ENCODE measurements at places on chromosomes 7 and 10.

DNA sequence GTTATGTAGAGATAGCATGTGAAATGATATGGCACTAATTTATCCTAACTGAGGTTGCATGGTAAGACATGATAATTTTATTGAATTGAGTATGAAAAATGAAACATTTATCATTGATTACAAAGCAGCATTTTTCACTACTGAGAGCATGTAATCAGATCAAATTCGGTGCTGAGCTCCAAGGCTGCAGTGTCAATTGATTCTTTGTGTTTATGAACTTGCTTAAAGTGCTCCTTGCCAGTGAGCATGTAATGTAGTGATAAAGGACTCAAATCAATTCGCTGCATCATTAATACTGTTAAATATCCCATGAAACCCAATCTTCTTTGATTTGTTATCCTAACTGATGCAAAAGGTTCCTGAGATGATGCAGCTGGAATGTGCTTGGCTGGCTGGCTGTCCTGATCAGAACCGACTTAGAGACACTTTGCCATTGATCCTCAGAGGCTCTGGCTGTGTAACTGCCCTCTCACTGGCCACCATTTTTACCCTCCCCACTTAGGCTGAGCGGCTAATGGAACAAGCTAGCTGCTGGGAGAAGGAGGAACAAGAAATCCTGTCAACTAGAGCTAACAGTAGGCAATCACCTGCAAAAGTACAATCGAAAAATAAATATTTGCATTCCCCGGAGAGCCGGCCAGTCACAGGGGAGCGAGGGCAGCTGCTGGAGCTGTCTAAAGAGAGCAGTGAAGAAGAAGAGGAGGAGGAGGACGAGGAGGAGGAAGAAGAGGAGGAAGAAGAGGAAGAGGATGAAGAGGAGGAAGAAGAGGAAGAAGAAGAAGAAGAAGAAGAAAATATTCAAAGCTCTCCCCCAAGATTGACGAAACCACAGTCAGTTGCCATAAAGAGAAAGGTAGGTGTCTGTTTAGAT, 89.8 kb upstream of the SAMD8 start:
- no peak for DNase-seq

DNA sequence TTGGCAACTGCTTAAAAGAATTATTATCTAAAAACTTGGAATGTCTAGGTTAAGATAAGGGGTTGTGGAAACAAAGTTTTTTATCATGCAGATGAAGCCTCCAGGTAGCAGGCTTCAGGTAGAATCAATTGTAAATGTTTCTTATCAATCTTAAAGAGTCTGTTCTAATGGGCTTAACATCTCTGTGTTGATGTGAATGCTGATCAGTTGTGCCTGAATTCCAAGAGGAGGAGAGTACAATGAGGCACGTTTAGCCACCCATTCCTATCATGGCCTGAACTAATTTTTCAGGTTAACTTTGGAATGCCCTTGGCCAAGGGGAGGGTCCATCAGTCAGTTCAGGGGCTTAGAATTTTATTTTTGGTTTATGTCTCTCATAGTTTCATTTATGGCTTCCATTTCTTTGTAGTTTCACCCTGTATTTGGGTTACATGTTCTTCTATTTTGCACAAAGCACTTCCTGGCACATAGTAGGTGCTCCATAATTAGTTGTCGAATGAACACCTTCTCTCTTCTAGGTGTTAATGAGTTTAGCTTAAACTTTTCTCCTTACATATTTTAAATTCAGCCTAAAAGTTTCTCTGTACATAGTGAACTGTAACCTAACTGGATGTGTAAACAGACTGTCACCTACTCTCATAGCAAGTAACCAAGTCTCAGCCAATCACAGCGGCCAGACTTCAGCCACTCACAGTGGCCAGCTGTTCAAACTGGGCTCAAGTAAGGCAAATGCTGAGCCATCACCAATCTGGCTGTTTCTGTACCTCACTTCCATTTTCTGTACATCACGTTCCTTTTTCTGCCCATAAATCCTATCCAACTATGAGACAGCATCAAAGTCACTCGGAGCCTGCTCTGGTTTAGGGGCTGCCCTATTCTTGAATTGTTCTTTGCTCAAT, 34.7 kb downstream of the ALOX5 start:
- DNase-seq: no peak

GRCh38 chr7:98225913-98226614, 14.8 kb downstream of the BHLHA15 start:
- DNase-seq: no peak

DNA sequence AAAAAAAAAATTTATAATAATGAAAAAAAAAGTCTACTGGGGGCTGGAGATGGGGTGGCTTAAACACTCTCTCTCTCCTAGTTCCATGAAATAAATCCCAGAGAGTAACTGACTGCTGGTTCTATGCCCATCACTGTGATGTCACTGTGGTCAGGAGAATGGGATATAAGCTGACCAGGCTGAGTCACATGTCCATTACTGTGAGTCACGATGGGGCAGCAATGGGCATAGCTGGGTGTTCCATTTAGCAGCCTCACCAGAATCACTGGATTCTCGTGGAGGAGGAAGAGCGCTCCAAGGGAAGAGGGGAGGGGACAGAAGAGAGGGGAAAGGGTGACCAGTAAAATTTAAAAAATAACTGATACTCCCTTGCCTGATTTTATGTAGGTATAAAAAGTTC, 37.1 kb downstream of the MASTL start:
- no peak for DNase-seq

- DNase-seq: no peak
These were observed 100.9 kb upstream of the SORCS3 start for GRCh38 chr10:104540181-104540580.

- DNase-seq: no peak
These were observed 225.0 kb downstream of the CTNNA3 start for GRCh38 chr10:67471022-67471421.

DNA sequence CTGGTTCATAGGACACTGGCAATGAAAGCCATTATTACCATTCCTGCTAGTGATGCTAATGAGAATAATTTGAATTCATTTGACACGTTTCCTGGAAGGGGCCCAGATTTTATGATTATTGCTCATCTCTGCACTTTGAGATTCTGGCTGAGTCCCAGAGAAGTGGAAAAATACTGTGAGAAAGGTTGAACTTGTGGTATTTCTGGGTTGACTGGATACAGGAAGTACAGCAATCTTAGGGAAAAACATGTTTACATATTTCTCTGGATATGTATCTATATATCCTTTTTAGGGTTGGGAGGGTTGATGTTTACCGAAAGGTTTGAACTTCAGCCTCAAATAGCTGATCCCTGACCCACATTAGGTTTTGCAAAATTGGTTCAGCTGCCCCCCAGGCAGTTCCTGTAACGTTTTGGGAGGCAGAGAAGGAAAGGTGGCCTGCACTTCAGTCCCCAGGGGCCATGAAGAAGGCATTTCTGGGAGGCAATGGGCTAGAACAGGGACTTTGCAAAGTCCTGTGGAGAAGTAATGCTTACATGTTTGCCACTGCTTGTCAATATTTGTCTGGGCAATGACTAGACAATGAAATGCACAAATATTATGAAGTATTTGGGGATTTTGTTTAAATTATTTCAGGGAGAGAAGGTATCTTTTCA, 253.7 kb upstream of the PITRM1 start:
- DNase-seq: no peak

GRCh38 chr7:5421714-5422395, 1.8 kb downstream of the TNRC18 start:
- DNase-seq: no peak

- DNase-seq: no peak
These were observed 4.6 kb downstream of the ARPC1B start for GRCh38 chr7:99379043-99379577.

DNA sequence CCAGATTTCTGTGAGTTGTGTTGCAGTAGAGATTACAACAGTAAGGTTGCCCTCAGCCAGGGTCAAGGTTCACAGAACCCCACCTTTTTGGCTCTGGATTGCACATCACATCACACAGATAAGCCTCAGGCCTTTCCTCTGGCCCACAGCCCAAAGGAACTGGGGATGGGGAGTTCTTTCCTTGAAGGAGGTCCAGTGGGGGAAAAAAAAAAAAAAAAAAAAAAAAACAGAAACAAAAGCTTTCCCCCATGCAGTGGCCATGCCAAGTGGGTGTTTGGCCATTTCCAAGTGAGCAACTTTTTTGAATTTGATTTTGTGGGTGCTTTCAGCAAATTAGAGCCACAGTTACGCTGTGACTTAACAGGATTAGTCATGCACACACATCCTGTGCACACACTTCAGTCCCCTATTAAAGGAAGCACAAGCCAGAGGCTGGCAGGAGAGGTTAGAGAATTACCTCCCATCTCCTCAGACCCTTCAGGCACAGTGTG, 79.3 kb upstream of the NANOS1 start:
- DNase-seq: no peak
